Stimulated activated naive CD4-positive, alpha-beta T cell (primary cell): ENCODE measurements at places on chromosomes 3 and 15.

- no peak for DNase-seq
Observed at GRCh38 chr15:34802803-34803750, 7.7 kb upstream of the ACTC1 start.

DNA sequence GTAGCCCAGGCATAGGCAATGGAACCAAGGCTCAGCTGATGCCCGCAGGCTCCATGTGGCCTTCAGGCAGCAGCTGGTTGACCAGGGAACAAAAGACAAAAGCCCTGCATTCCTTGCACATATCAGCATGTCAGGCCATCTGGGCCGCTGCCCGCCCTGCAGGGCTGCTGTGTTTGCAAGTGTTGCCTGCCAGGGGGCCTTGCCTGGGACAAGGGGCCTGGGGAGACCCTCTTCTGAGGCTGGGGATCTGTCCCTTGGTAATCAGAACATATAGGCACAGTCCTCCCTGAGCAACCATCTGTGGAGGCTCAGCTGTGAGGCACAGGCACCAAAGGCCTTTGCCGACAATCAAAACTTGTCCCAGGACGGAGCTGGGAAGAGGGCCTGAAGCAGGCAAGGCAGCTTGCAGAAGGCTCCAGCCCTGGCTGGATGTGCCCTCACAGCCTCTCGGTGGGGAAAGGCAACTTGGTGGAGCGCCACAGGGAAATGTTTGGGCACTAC, 138.2 kb downstream of the TPRA1 start:
- no peak for DNase-seq

DNA sequence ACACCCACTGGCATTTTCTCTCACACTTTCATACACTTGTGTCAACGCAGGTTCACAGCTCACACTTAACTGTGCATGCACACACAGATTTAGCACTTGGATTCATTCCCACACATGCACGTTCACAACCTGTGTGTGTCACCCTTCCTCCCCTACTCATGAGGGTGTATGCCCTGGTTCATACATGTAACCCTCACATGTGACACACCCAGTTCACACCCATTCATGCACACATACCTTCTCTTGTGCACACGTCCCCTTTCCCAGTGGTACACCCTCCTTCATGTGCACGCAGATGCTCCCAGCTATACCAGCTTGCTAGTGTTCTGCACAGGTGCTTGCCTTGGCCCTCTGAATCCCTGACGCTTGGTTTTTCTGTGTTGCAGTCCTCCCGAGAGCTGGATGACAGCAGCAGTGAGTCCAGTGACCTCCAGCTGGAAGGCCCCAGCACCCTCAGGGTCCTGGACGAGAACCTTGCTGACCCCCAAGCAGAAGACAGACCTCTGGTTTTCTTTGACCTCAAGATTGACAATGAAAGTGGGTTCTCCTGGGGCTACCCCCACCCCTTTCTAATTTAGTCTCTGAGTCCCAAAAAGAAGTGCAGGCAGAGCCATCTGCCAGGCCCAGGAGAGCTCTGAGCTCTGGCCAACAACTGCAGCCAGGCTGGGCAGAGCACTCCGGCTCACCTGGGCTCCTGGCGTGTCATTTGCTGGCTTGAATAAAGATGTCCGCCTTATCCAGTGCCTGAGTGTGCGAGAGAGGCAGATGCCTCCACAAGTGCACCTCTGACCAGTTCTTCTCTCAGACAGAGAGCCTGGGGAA, 39.5 kb downstream of the GOLGA6A start:
- DNase-seq: no peak

DNA sequence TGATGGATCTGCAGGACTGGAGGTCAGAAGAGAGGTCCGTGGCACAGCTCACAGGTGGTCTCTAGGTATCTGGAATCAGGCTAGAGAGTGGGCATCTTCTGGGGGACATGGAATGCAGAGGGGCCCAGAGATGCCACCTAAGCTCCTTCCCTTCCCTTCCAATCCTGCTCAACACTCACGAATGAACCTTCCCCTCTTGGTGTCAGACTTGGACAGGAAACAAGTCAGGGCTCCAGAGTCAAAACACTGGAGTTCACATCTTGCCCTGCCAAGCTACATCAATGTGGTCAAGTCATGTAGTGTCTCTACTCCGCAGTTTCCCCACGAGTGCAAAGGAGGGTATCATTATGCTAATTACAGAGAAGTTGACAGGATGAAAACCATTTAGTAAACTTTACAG, 16.0 kb upstream of the RBPMS2 start:
- DNase-seq: no peak

DNA sequence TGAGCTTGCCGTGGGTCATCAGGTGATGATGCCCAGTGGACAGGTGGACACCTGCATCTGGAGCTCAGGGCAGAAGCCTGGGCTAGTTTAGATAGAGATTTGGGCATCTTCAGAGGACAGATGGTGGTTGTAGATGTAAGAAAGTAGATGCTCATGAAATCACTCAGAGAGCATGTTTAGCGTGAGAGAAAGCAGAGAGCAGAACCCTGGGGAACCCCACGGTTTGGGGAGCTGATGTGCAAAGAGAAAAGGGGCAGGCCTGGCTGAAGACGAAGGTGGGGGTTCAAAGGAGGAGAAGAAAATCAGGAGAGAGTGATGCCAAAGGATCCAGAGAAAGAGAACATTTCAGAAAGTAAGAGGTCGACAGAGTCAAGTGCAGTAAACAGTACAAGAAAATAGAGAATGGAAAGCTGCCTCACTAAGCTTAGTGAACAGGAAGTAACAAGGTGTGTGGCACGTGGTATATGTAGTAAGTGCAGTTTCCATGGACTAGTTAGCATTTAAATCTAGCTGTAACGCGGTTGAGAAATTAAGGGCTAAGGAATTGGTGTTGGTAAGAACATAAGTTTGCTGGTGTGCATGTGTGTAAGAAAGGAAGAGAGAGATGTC, 13.5 kb downstream of the TIGIT start:
- no peak for DNase-seq

- DNase-seq: no peak
Observed at GRCh38 chr3:42667096-42667522, 13.6 kb downstream of the ZBTB47 start.

DNA sequence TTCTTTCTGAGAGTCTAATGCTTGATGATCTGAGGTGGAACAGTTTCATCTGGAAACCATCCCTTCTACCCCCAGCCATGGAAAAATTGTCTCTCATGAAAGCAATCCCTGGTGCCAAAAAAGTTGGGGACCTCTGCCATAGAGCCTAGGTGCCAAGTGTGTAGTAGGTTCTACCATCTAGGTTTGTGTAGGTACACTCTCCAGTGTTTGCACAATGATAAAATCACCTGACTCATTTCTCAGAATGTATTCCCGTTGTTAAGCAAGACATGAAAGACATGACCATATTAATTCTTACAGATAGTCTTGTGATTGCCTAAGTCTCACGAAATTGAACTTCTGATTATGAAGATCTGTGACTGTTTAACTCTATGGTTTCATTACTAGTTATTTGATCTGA, 68.6 kb downstream of the KAT2B start:
- no peak for DNase-seq

GRCh38 chr15:81334768-81335435, 11.0 kb upstream of the STARD5 start:
- no peak for DNase-seq

DNA sequence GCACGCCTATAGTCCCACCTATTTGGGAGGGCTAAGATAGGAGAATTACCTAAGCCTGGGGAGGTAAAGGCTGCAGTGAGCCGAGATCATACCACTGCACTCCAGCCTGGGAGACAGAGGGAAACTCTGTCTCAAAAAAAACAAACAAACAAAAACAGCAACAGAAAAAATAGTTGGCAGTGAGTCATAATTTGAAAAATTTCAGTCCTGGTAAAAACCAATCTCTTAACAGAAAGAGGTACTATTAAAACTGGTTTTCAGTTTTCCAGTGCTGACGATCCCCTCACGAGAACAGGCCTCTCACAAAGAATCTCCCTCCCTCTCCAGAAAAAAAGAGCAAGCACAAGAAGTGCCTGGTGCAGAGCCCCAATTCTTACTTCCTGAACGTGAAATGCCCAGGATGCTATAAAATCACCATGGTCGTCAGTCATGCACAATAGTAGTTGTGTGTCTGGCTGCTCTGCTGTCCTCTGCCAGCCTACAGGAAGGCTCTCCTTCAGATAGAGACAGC, 22.8 kb upstream of the MAP4 start:
- DNase-seq: no peak

- no peak for DNase-seq
Observed at GRCh38 chr3:124118397-124118796, 126.5 kb upstream of the ROPN1 start.

GRCh38 chr3:4606911-4607310, 113.8 kb downstream of the ITPR1 start:
- no peak for DNase-seq

- no peak for DNase-seq
Observed at GRCh38 chr3:140449413-140450256, 228.2 kb upstream of the TRIM42 start.

- DNase-seq: peak; percentile 48
Observed at GRCh38 chr3:195458316-195458717, 15.5 kb upstream of the ACAP2 start.

DNA sequence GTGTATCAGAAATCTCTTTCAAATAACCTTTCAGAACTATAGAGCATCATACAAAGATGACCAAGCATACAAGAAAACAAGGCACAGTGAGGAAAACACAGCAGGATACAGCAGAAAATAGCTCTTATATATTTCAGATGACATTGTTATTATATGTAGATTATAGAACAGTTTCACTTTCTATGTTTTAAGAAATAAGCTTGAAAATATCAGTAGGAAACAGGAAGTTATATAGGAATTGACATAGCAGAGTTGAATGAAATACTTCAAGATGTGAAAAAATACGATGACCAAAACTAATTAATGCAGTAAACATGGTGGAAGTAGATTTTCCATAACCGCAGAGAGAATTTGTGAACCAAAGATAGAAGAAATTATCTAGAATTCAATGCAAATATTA, 75.2 kb downstream of the LYSMD4 start:
- DNase-seq: no peak

- DNase-seq: no peak
Observed at GRCh38 chr3:12839156-12839946, 2.0 kb downstream of the RPL32 start.

DNA sequence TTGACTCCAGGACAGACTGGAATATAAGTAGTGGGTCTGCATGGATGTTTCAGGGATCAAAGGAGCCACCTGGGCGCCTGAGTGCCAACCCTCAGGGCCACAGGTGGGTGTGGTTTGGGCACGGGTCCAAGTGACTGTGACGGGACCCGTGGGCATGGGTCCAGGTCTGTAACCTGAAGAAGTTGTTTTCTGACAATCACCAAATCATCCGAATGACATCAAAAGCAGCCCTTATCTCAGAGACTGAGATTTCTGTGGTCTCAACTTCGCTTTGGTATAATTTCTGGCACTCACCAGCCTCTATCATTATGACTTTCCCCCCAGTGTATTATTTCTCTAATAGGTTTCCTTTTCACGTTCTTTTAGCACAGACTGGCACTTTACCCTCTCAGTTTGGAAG, 24.4 kb downstream of the RLBP1 start:
- no peak for DNase-seq

- DNase-seq: no peak
Observed at GRCh38 chr3:156433910-156434309, 121.0 kb downstream of the SSR3 start.

- DNase-seq: no peak
Observed at GRCh38 chr3:46695177-46695961, 1.9 kb upstream of the ALS2CL start.

DNA sequence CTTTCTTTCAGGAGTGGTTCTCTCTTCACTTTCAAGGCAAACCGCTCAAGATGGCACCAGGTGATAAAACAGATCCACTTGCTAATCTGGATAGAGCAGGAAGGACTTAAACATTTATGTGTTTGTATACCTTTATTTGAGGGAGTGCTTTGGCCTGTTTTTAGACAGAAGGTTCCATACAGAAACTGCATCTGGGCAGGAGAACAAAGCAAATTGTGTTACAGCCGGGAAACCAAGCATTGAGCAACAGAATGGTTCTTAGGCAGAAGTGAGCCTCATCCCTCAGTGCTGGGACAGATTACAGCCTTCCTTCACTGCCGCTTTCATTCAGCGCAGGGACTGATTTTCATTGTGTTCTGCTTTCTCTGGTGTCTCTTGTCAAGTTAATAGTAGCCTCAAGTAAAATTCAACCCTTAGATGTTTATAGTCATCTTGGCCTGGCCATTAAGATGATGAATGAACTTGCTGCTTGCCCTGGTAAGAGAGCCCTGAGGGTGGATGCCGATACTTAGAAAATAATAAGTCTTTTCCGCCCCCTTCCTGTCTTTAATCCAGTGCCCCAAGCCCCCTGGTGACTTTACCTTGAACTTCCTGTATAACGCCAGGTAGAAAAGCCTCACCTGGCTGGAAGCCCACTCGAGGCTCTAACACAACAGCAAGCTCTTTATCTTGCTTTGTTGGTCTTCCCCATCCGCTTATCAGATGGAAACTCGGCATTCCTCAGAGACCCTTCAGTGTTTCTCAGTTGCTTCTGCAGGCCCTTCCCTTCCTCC, 168.0 kb upstream of the CTDSPL start:
- no peak for DNase-seq

- DNase-seq: no peak
Observed at GRCh38 chr3:132788301-132788671, 66.1 kb upstream of the NPHP3 start.

GRCh38 chr15:92797168-92798052, 102.7 kb upstream of the CHD2 start:
- no peak for DNase-seq

- no peak for DNase-seq
Observed at GRCh38 chr15:45869034-45869668, 234.3 kb downstream of the SQOR start.
